ENCODE measurements at places on chromosomes 6 and 20. TPM values are rescaled to one million over a fixed set of nuclear protein-coding genes. Genes with fewer than 3 reads are reported as not detected.

- DNase-seq: peak; percentile 18
These were observed 35.0 kb downstream of the FOXF2 start for GRCh38 chr6:1424306-1424927.

DNA sequence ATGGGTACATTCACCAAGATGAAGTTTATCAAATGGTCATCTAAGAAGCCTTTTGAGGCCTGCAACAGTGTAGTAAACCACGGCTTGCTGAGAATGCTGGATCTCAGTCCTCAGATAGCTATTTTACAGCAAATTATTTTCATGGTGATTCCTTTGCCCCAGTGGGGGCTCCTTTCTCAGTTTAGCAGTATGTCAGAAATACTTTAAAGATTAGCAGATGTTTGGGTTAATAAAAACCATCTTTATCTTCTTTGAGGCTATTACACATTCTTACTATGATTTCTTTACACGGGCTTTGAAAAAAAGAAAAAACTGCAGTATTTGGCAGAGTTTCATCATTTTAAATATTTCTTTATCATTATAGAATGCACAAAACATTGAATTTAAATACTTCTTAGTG lies 10.7 kb downstream of the MYLIP start:
- DNase-seq: no peak

GRCh38 chr20:49854190-49854875 lies 41.7 kb downstream of the SLC9A8 start:
- no peak for DNase-seq

- DNase-seq: no peak
These were observed 105.9 kb upstream of the MAP7 start for GRCh38 chr6:136656121-136656520.

DNA sequence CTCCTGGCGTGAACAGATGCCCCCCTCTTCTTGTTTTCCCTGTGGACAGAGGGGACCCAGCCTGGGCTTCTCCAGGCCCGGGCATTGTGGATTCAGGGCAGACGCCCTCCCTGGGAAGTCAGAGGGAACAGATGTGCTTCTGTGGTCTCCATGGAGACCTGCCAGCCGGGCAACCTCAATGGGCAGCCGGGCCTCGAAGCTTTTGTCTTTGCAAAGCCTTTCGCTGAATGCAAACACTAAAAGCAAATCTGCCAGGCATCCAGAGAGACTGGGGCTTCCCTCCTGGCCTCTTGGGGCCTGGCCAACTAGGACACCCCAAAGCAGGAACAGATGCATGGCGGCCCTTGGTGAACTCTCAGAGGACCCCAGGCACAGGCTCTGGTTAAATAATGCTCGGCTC lies 370.0 kb upstream of the SULF2 start:
- no peak for DNase-seq

DNA sequence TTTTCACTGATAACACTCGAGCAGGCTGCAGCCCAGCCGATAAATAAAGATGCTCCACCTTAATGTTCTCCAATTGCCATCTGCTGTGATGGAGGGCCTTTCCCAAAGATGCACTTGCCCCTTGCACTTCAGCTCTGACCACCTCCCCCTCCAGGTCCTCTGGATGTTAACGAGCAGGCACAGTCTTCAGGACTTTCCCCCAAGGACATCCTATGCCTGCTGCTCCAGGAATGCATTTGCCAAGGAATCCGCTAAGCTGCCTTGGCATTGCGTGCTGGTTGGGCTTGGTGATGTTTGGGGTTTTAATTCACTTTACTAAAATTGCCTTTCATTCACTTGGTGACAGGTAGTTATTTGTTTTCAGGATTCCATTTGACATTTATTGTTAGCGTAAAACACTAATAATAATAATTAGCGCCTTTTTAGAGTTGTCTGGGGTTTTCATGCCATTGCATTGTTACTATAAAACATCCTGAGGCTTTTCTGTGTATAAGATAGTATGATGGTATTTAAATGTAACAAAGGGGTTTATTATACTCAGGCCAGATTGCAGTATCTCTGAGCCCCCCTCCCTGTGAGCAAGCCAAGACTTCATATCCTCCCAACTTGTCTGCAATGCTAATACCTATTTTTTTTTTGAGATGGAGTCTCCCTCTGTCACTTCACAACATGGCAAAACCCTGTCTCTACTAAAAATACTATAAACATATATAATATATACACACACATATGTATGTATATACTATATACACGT lies 66.7 kb upstream of the TSHZ2 start:
- DNase-seq: no peak

DNA sequence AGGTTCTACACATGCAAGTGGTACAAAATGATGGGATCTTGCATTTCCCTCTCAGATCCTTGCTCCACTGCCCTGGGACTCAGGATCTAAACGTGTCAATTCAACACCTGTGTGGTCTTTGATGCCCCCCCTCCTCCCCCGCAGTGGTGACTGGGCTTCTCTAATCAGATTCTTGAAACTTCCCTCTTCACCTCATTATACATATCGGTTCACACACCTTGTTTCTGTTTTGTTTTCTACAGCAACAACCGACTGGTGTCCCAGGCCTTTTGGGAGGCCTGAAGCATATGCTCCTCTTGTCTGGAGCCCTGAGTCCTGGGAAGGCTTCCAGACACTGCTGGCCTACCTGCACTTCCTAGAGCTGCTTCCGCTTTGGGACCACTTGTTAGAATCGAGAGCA lies 20.0 kb downstream of the SAMD3 start:
- no peak for DNase-seq

GRCh38 chr6:114068116-114068515 lies 97.2 kb upstream of the HDAC2 start:
- no peak for DNase-seq

DNA sequence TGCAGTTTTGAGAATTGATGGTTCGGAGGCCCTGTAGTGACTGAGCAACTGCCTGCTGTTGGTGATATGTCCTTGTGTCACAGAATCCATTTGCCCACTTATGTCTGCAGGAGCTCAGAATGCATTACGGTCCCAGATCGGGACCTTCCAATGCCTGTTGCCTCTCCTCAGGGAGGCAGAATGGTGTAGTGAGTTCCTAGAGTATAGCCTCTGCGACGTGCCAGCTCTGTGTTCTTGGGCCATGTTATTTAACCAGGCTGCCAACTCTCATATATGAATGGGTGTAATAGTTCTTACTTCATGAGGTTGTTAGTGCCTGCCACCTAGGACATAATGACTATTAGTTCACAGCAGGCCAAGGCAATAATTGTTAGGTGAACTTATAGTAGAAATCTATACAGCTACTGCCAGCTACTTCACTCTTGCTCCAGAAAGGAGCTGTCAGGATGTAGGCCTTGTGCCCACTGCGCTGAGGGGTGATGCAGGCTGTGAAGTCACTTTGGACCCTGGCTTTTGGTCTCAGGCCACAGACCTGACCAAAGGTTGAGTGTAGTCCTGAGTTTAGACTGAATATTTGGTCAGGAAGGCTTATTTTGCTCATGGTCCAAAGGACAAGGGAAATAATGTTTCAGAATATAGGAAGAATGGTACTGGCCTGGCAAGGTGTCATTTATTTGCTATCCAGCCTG lies 82.1 kb downstream of the ASXL1 start:
- no peak for DNase-seq

- no peak for DNase-seq
These were observed 370.3 kb upstream of the JARID2 start for GRCh38 chr6:14875481-14876063.

GRCh38 chr6:43506171-43506570 lies 4.0 kb downstream of the LRRC73 start:
- DNase-seq: no peak

DNA sequence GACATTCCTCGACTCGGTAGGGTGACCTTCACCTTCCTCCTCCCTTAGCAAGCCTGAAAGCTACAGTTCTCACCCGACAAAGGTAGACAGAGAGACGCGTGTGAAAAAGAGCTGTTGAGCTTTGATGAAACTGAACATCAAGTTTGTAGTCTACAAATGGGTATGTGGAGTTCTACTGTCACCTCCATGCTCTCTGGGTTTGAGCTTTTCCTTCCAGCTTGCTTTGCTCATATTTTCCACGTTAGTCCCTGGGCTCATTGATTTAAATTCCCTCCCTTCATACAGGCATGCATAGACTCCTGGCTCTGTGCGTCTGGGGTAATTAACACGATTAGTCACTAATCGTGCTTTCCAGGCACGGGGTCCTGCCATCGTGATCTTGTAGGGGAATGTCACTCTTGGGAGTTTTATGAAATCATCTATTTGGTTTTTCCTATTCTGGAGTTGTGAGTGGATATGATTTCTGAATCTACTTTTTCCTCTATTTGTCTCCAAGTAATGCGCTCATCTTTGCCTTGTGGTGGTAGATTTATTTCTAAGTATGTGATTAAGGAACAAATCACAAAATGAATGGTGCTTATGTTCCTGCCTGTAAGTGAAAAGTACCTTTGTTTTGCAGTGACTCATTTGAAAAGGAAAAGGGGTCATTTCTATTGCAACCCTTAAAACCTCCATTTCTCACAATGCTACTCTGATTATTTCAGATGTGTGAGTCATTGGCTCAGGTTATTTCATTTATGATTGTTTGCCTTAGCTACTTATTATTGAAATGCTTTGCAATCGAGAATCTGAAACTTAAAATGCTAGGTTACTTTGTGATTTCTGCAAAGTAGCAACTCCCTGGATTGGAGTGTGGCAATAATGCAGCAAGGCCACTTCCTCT lies 154.6 kb downstream of the ZDHHC14 start:
- DNase-seq: no peak

The PRSS16 gene
- 0.21 TPM for polyA plus RNA-seq

The PDYN gene
- 0.66 TPM for polyA plus RNA-seq

The PCSK2 gene
- polyA plus RNA-seq: 0.89 TPM

The EBF4 gene
- 31.5 TPM for polyA plus RNA-seq

The HMGCLL1 gene
- 3.6 TPM for polyA plus RNA-seq

The ERMARD gene
- 38.6 TPM for polyA plus RNA-seq

The PABPC1L gene
- polyA plus RNA-seq: 41.7 TPM

The EFCAB8 gene
- polyA plus RNA-seq: not detected

The TRIM38 gene
- polyA plus RNA-seq: 10.9 TPM

The ULBP2 gene
- polyA plus RNA-seq: 0.67 TPM

The ARMC2 gene
- polyA plus RNA-seq: 12.8 TPM

Measured in right renal pelvis (tissue), 4 donors.